ENCODE measurements at places on chromosomes 3 and 15.

DNA sequence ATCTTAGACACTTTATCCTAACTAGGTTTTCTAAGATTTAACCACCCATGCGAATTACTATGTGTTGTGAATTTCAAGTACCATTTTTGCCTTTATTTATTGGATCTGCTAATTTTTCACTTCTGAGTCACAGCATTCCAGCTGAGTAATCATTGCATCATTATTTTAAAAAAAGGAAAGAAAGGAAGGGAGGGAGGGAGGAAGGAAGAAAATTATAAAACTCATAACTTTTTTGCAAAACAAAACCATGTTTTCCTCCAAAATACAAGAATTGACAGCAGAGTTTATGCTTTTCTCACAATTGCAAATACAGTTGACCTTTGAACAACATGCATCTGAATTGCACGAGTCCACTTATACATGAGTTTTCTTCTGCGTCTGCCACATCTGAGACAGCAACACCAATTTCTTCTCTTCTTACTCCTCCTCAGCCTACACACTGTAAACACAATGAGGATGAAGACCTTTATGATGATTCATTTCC is 651.4 kb upstream of the NECTIN3 start:
- DNase-seq: no peak

DNA sequence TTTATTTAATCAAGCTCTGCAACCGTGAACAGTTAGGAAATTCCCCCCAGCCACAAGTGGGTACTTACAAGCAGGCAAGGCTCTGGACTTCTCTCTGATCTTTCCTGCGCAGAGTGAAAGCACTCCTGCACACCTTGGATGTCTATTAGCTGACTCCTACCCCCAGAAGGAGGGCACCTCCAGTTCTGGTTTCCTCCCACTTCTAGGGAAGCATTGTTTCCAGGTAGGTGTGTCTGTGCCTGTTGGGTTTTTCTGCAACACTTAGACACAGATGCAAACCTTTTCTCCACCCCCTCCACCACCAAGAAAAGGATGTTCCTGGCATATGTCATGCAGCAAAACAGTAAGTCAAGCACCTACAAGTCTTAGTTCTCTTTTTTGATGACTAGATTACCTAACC is at the start of gene ZBED2:
TSS of gene ZBED2 (minus strand) at position 115 of the 400 bp plus-strand sequence. CDS start 1,145 bp downstream, outside the sequence.
- DNase-seq: no peak

GRCh38 chr15:33032053-33032452 is 162.5 kb downstream of the FMN1 start:
- DNase-seq: no peak

DNA sequence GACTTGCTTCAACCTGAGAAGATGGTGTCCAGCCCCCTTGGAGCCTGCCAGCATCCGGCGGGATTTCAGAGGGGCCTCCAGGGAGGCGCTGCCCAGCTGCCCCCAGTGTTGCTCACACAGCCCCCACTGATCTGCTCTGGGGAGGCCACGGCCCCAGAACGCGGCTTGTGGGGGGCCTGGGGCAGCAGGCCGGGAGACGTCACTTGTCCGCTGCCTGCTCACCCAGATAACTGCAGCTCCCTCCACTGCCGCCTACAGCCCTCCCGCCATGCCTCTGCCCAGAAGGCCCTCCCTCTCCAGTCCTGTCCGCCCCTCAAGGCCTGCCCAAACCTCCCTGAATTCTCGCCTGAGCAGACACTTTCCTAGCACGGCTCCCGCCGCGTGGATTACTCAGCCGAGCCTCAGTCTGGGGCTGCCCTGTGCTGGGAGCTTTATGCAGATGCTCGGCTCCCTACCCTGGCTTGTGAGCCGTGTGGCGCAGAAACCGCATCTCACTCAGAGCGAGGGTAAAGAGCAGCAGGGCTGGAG is 17.2 kb upstream of the ADIPOQ start:
- DNase-seq: no peak

- peak; percentile 7 for DNase-seq
These were observed 1.4 kb downstream of the LMOD3 start for GRCh38 chr3:69120879-69121464.

DNA sequence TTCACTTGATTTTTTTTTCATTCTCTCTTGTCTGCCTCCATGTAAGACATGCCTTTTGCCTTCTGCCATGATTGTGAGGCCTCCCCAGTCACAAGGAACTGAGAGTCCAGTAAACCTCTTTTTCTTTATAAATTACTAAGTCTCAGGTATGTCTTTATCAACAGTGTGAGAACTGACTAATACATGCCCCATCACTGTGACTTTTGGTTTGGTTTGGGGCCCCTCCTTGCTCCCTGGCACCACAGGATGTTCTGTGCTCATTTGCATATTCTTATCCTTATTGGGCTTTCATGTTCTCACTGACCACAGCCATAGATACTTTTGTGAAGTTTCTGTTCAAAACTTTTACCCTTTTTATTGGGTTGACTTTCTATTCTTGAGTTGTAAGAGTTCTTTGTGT is 3.8 kb upstream of the PRR20G start:
- DNase-seq: no peak

DNA sequence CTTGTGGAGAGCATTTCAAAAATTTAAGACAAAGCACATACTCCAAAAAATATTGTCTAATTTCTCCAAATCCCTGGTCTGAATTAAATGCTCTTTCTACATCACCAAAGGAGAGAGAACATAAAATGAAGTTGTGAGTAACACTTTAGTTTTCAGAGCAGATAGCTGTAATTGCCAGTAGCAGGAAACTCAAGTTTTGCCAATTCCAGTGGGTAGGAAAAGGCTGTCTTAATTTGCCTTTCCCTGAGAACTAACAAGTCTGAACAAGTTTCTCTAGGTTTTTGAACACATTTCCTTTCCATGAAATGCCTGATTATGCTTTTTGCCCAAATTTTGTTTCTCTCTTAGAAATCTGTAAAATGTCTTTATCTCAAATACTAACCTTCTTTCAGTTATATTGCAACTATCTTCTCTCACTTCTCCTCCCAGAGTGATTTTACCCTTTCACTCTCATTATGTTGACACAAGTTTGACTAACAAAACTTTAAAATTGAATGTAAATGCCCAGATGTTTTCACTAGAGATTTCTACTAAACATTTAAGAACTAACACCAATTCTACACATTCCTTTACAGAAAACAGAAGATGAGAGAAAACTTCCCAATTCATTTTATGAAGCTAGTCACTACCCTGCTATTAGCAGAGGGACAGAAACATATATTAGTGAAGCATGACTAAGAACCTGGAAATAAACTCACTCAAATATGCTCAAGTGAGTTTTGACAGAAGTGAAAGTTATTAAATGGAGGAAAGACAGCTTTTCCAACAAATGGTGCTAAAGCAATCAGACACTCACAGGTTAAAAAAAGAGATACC is 38.4 kb downstream of the RFX7 start:
- DNase-seq: no peak

DNA sequence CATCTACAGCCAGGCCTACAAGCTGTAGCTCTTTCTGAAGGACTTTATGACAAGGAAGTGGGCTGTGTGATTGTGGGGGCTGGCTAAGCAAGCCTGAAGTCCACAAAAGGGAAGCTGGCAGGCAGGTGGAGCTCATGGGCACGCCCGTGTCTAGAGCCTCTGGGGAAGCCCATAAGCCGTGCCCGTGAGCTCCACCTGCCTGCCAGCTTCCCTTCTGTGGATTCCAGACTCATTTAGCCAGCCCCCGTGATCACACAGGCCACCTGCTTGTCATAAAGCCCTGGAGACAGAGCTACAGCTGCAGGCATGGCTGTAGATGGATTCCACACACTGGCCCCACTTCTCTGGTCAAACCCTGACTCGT is 15.2 kb downstream of the EFCC1 start:
- DNase-seq: no peak

GRCh38 chr3:120506828-120507774 is 56.3 kb upstream of the FSTL1 start:
- no peak for DNase-seq

- DNase-seq: no peak
These were observed 31.8 kb upstream of the HES1 start for GRCh38 chr3:194103983-194104751.

DNA sequence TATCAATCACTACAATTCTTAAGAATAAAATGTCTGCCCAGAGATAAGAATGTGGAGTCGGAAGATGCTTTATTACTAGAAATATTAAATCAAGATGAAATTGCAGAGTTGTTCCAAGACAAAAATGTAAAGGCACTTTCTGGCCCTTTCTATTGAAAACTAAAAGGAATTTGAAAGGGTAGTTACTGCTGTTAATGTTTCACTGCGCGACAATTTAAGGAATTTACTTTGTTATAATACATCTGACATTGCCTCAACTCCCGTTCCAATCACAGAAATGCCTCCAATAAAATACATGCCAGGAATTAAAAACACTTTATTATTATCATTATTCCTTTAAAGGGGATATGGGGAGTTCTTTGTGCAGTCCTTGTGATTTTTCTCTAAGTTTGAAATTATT is 26.4 kb downstream of the RSL24D1 start:
- no peak for DNase-seq

- DNase-seq: no peak
These were observed 21.7 kb downstream of the GPR160 start for GRCh38 chr3:170059447-170059846.

DNA sequence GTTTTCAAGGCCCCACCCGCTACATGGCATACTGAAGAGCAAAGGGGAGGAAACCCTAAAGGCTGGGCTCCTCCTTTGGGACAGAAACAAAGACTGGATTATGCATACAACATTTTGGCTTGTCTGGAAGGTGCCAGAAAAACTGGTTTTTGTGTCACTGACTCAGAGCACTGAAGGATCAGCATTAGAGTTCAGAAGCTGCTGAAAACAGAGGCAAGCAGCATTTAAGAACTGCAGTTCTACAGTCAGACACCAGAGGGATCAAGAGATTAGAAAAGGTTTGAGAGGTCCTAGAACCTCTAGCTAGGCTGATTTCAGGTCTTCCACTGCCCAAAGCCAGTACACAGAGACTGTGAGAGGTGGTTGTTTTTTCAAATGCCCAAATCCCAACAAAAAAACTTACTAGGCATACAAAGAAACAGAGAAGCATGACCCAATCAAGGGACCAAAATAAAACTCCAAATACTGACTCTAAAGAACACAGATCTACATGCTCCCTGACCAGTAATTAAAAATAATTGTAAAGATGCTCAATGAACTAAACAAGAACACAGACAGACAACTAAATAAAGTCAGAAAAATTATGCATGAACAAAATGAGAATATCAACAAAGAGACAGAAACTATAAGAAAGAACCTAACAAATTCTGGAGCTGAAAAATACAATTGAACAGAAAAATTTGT is 91.2 kb downstream of the SENP2 start:
- peak; percentile 33 for DNase-seq

Data from GM18507 (cell line).